Mesothelial cell of epicardium (in vitro differentiated cells): ENCODE measurements at places on chromosomes 7 and 10.
A peak's percentile ranks its signal among the peaks of the same experiment; 100 is the strongest.

DNA sequence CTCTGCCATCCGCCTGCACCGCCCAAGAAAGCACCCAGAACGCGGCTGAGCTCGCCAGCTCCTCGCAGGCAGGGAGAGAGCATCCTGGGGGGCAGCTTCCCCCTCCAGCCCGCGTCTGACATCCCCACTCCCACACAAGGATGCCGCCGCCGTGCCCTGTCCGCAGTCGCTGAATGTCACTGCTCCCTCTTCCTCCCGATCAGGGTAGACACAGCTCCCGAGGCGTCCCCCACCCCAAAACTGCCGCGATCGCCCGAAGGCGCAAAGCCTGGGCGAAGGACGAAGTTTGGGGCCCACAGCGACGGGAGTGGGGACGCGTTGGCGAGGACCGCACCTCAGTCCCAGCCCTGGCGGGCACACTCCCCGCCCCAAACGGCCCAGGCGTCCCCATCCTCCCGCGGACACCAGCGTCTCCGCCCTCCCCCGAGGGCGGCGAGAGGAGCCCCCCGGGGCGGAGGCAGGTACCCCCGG is 1.5 kb upstream of the KAT6B start:
- peak; percentile 32 for DNase-seq

- DNase-seq, result no peak
These were observed 1.9 kb downstream of the VGF start for GRCh38 chr7:101163279-101164070.

DNA sequence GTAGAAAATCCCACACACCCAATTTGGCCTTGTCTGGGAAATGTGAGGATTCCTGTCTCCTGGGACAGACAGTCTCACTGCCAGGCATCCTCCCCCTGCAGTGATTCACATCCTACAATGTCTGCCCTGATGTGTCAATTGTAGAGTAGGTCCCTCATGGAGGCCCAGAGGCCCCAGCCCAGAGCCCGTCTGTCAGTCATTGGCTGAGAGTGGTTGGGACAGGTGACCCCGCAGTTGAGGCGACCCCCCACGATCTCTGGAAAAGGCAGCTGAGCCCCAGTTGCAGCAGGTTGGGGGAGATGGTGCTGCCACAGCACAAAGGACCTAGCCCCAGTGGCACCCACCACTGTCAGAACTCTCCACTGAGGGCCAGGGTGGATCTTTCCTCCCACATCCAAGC is 84.3 kb upstream of the INSIG1 start:
- no peak for DNase-seq

GRCh38 chr10:123301077-123301857 is 147.1 kb downstream of the BUB3 start:
- no peak for DNase-seq

DNA sequence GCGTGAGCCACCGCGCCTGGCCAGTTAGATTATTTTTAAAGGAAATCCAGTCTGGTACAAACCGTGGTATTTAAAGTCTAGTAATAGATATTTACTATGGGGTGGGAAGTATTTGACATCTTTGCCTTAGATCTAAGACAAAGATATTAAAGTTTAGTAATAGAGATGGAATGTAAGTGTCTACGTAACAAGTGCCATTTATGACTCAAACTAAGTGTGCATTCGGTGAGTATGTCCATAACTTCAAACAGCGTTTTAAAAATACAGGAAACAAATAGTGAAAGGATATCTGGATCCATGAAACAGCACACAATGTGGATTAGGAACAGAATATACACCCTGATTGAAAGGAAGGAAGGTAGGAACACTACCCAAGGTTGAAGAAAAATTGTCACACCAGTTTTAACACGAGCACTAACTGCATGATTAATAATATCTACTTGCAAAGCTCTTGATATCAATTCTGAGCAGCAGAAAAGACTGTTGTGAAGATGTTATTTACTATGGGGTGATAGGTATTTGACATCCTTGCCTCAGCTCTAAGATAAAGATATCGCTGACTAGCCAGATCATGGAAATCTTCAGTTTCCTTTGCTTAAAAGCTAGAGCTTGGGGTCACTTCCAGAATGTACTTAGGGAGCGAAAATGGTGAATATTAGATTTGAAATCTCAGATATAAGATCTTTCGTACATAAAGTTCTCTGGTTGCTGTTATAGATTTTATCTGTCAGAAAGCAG is 48.7 kb downstream of the EPC1 start:
- no peak for DNase-seq

DNA sequence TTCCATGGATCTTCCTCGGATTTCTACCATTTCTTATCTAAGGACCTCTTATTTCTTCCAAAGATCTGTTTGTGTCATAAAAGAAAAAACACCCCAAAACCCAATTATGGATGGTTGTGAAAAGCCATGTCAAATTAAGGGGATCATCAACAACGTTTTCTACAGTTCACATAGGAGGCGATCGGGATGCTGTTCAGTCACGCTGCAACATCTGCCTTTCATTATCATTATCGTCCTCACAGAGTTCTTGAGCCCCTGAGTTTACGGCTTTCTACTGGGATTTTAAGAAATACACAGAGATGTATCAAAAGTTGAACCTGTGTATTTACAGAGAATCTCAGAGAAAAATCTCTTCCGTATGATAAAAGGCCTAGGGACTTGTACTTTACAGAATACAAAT is 101.4 kb downstream of the GRM8 start:
- DNase-seq, result no peak

- no peak for DNase-seq
These were observed 35.5 kb downstream of the RBM20 start for GRCh38 chr10:110679486-110680272.

- no peak for DNase-seq
These were observed 89.9 kb downstream of the ADCY1 start for GRCh38 chr7:45663965-45664633.

DNA sequence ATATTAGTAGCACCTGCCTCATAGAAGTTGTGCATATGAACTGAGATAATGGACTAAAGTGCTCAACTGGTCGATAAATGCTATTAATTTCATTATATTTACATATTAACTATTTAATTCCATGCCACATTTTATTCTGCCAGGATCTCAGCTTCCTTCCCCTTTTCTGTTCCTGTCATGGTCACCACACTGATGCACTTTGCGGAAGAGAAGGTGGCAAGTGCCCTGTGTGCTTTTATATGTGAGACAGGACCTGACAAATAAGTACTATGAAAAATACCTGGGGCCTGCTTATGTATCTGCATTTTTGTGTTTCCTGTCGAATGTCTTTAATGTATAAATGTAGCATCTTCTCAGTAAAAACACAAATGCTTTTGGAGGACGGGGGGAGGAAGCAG is 12.2 kb downstream of the ATP6V0E2 start:
- no peak for DNase-seq

- peak; percentile 31 for DNase-seq
These were observed 70.6 kb upstream of the STARD3NL start for GRCh38 chr7:38107486-38107893.

- no peak for DNase-seq
These were observed 40.2 kb downstream of the ANTXRL start for GRCh38 chr10:46326971-46327370.

DNA sequence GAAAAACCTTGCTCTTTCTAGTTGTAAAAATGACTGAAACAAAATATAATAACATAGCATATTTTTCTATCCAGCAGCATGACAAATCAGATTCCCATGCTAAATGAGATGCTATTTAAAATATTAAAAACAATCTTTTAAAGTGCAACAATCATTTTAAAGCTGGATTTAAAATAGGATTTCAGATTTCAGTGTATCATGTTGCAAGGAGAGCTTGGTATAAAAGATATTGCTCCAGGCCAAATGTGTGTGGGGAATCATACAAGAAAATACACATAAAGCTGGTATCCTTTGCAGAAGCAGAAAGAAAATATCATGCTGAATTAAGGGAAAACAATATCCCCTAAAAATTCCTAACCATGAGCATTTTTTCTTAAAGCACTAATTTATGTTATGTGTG is 42.2 kb downstream of the SLC13A1 start:
- no peak for DNase-seq

- no peak for DNase-seq
These were observed 39.3 kb downstream of the SPDYE5 start for GRCh38 chr7:75531359-75531821.

GRCh38 chr10:113329121-113329596 is 223.7 kb upstream of the HABP2 start:
- DNase-seq, result no peak

DNA sequence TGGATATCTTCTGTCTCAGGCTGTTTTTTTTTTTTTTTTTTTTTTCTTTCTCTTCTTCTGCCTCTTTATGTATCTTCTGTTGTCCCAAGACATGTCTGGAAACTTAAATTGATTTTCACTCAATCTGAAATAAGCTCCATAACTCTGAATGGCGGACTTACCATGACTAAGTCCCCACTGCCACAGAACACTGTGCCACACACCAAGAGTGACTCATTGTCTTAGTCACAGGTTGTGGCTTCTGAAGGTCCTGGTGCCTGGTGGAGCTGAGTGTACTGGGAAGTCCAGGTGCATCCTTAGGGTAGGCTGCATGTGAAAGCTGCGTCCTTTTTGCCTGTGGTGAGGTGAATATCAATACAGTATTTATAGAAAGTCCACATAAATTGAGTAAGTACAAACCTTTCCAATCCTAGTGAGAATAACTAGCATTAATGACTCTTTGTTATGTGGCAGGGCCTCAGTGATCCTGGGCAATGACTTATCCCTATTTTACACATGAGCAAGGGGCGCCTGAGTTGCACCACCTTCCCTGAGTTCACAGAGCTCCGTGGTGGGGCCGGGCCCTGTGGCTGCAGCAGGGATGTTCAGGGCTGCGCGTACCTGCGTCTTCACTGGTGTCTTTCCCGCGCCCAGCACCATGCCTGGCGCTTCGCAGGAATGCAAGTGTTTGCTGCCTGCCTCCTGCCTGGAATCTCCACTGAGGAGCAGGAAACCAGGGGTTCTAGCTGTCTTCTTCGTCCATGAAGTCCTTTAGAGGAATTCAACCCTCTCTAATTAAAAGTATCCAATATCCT is 4.3 kb downstream of the PFKP start:
- no peak for DNase-seq
